ENCODE measurements at places on chromosomes 11 and 22.

GRCh38 chr11:32583459-32584271, at the start of gene EIF3M:
EIF3M (plus strand) TSS chr11:32583831; CDS start chr11:32583888, 57 bp downstream.
- DNase-seq: peak; percentile 83

- DNase-seq: no peak
Observed at GRCh38 chr11:8018484-8019313, 31.6 kb downstream of the EIF3F start.

- DNase-seq: no peak
Observed at GRCh38 chr11:95330302-95330701, 99.3 kb upstream of the SESN3 start.

GRCh38 chr22:22692707-22693530, 48.5 kb downstream of the GGTLC2 start:
- DNase-seq: peak; percentile 29

DNA sequence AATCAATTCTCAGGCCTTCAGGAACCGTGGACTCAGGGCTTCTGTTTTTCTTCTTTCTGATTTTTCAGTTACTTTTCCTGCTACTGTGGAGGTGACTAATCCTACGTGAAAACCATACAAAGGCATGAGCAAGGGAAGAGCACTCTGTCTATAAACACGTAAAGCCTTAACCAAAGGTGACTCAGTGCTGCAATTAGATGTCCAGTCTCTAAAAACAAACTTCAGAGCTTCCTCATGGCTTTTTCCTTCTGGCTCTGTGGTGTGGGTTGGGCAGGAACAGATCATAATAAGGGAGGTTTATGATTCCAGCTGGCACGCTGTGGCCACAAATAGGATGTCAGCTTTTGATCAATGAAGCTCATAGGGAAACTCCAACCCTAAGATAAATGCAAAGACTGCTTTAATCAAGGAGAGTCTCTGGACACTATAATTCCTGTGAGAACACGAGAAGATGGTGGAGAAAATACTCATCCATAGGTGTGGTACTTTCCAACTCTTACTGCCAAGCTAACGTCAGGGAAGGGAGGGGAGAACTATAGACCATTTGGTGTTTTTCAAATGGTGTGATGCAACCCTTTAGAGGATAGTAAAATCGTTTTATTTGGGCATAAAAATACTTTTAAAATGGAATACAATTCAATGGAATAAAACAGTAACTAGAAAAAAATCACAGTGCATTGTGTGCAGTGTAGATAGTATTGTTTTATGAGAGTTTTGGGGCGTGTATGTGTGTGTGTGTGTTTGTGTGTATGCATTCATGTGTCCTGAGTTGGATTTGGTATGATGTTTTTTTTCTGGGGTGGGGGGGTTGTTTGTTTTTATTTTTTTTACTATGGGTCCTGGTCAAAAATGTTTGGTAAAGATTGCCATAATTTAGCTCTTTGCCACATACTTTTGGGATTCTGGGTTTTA, at the start of gene NXPE2:
Gene NXPE2, plus strand, starts transcription at position 403 of the 912 bp plus-strand sequence. Its CDS starts 49 bp downstream, at position 452.
- no peak for DNase-seq

DNA sequence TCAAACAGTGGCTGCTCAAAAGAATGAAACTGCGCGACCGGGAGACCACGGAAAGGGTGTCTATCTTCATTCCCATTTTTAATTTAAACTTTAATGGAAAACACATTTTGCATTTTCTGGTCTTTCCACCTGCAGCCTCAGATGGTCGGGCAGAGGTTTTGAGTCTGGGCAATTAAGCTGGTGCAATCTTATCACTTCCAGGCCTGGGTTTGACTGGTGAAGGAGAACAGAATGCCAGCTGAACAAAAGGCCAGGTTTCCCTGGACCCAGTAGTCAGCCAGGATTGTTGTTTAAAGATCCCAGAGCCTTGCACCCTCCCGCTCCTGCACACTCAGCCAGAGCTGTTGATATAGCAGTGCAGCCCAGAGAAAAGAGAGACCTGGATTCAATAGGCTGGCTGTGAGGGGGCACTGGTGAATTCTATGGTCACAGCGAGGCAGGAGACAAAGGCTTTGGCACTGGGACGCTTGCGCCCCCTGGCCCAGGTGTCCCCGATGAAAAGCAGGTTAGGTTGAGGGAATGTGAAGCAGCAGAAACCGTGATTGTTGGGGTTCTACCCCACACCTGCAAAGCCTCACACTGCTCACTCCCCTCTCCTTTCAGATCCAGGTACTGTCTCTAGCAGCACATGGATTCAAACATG, 83.6 kb downstream of the FLI1 start:
- DNase-seq: no peak

- peak; percentile 62 for DNase-seq
Observed at GRCh38 chr11:64448599-64449380, 89.8 kb downstream of the RPS6KA4 start.

DNA sequence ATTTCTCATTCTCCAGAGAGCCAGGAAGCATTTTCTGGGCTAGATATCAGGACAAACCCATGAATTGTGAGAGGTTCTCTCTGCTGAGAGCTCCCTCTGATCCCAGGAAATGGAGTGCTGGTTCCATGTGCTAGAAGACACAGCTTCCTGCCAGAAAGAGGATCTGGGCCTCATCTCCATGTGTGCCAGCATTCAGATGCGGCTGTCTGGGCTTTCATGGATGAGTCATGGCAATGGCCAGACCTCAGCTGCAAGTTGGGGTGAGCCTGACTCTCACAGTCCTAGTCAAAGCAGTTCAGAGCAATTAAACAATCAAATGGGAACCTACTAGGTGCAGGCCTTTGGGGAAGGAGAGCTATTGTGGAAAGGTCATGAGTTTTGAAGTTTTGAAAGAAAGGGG, 82.3 kb upstream of the EED start:
- no peak for DNase-seq

DNA sequence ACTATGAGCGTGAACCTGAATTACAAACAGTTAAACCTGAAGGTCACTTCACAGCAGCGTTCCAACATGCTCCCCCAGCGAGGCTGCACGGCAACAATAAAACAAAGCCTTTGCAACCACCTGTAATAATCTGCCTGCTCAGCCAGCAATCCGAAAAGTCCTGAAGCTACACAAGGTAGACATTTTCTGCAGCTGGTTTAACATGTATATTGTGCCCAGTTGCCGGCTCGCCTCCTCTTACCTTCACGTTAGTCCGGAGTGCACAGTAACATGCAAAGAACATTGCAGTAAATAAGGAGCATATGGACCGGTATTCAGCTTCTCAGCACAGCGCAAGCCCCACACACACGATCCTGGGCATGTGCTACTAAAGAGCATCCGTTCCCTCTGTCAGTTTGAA, 704.3 kb downstream of the DLG2 start:
- no peak for DNase-seq

DNA sequence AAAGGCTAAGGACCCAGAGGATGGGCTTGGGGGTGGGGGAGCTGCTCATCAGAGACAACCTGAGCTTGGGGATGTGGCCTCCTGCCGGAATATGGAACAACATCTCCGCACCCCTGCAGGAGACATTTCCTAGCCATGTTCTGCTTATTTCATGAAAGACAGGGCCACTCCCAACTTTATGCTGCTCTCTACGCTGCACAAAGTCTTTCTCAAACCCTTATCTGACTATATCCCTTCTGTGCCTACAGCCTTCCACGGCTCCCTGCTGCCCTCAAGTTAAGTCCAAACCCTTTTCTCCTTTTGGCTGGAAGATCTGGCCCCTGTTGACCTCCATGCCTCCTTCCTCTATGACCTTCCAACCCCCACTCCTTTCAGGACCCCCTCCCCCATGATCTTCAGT, 562.0 kb downstream of the MN1 start:
- no peak for DNase-seq

DNA sequence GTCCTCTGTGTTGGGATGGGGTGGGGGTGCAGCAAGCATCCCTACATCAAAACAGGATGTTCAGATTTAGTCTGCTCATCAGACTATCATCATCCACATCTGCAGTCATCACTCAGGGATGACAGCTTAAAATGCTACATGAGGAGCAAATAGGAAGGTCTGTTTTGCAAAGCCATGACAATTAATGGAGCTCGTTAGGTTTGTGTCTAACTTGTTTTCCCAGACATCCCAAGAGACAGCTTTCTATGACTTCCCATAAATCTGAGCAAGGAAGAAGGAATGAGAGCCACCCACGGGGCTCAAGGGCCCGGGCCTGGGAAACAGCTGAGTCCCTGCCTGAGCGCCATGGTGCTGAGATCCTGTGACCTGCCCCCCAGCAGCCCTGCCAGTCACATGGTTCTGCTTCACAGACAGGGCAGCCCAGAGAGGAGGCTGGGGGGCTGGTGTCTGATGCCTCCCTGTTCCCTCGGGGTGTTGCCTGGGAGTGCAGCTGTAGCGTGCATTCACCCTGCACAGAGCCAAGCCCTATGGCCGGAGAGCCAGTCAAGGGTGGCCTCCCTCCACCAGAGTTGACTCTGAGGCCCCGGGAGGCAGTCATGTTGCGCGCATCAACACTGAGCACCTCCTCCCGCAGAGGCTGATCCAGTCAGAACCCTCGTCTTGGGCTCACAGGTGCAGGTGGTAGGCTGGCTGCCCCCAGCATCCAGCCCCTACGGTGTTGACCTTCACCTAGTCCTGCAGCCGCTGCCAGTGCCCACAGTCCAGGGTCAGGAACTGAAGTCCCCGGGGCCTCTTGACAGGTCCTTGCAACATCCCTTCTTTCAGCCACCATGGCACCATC, 12.1 kb downstream of the DERL3 start:
- no peak for DNase-seq

- no peak for DNase-seq
Observed at GRCh38 chr11:116059919-116060318, 555.7 kb upstream of the CADM1 start.

DNA sequence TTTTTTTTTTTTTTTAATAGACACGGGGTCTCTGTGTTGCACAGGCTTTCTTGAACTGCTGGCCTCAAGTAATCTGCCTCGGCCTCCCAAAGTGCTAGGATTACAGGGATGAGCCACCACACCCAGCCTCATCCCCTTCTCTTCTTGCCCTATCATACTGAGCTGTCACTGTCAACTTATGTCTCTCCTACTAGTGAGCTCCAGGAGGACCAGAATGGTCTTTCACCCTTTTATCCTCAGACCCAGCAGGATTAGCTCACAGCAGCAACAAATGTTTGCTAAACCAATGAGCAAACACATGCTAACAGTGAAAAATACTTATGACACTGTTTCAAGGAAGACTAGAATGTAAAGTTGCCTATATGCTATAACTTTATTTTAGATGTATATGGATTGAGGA, 6.4 kb upstream of the NXF1 start:
- DNase-seq: no peak

DNA sequence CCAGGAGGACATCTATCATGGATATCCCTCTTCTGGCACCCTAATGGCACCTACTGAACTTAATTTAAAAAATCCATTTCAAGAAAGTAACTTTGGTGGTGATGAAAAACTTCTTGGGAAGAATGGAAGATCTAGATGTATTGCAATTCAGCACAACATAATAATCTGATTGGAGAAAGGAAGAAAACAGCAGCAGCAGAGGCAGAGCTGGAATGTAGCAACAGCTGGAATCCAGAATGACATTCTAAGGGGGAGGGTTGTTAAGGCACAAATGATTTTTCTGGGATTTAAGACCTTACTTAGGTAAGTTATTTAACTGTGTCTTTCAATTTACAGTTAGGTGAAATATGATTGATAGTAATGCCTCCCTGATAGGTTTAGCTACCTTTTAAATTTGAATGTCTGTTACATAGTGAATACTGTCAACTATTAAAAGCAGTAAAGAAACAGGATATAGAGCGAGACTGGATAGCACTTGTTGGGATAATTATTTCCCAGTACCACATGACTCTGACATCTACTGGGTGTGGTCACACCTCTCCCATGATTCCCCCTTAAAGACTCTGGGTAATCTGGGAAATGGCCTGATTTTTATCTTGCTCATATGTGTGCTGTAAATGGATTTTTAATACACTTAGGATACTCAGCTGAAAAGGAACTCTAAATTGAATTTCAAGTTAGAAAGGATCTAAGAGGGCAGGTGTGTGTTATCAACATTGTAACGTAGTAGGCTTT, 11.7 kb downstream of the CAPRIN1 start:
- DNase-seq: no peak

- DNase-seq: no peak
Observed at GRCh38 chr22:36233796-36234195, 5.5 kb downstream of the APOL2 start.

GRCh38 chr22:33599596-33599995, 320.7 kb downstream of the LARGE1 start:
- no peak for DNase-seq

GRCh38 chr22:47902646-47903180, 1140.3 kb downstream of the TBC1D22A start:
- no peak for DNase-seq

GRCh38 chr22:37065180-37065579, 13.6 kb downstream of the KCTD17 start:
- DNase-seq: no peak

GRCh38 chr11:97349201-97349600, 959.4 kb downstream of the JRKL start:
- DNase-seq: no peak

- peak; percentile 2 for DNase-seq
Observed at GRCh38 chr11:112453601-112454577, 193.2 kb upstream of the PLET1 start.

DNA sequence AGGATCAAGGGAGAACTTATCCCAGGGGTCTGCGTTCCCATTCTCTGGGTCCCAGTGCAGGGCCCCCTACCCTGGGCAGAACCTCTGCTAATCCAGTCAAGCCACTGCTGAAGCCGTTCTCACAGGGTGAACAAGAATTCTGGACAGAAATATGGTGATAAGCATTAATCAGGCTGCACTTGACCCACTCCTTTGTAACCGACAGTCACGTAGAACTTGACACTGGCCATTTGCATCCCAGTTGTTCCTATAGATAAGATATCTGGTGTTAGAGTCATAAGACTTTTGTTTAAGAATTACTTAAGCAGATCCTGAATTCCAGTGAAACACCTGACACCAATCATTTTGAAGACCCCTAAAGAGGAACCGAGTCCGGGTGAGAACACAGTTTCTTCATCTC, 107.5 kb upstream of the THY1 start:
- no peak for DNase-seq

DNA sequence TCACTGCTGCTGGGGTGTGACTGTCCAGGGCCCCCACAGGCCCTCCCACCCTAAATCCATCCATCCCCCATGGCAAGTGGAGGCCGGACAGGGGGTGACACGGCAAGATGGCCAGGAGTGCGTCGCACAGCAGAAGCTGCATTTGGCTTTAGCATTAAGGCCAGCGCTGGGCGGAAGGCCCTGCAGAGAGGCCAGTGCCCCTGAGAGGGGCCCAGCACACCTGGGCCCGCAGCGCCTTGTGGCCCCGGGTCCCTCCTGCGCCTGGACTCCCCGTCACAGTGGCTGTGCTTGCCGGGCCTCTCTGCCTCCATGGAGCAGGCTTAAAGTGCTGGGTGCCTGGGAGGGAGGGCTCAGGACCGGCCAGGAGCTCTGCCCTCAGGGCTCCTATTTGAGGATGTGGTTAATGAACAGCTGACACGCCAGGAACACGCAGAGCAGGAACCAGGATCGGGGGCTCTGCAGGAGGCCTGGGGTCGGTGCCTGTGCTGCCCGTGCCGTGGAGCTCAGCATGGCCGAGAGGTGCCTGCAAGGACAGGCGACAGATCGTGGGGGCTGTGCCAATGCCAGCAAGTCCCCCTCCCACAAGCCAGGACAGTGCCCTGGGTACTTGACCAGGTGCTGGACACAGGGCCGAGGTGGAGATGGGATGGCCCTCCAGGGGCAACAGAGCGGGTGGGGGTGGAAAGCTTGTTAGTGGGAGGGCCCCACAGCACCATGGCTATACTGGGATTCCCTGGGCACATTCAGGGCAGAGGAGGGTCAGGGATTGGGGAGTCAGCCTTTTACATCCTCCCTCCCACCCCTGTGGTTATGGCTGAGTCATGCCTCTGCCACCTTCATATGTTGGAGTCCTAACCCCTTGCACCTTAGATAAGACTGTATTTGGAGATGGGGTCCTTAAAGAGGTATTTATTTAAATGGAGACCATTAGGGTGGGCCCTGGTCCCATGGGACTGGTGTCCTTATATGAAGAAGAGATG, 30.9 kb upstream of the CARS1 start:
- no peak for DNase-seq

Measured in GM18507 (cell line).